RWPE1 (cell line): ENCODE measurements at places on chromosomes 6 and 20.

DNA sequence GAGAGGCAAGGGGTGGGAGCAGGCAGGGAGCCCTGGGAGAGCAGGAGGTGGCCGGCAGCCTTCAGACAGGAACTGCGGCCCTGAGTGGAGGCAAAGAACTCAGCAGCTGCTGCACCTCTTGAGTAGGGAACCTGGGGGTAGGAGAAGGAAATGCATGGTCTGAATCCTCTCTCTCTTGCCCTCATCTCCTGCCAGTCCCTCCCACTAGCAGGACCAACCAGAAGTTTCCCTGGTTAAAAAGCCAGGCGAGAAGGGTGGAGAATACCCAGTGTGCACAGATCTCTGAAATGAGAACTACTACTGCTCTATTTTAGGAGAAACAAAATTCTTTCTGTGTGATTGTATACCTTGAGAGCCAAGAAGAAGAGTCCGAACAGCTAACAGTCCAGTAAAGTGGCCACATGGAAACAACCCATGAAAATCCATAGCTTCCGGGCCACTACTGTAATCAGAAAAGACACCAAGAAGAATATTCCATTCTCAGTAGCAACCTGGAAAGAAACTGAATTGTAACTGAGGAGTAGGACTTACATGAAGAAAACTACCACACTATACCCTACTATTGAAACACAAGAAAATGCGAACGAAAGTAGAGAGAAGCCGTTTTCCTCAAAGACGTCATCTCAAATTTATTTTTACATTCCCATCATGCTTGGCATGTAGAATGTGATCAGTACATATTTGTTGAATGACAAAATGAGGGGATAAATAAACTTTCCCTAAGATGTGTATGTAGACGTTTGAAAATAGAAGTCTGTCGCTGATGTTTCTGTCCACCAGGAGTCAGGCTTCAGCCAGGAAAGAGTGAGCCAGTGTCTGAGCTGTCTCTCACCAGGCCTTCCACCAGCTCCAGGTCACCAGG, 25.6 kb downstream of the WRNIP1 start:
- DNase-seq, result peak; percentile 82

- DNase-seq, result no peak
These were observed 193.5 kb downstream of the UBE3D start for GRCh38 chr6:82872185-82872584.

GRCh38 chr6:141829566-141830360, 303.0 kb upstream of the GJE1 start:
- no peak for DNase-seq

GRCh38 chr20:53891306-53891894, 179.0 kb downstream of the BCAS1 start:
- DNase-seq, result no peak

GRCh38 chr6:166305562-166306117, 2.6 kb downstream of the PRR18 start:
- DNase-seq, result no peak

GRCh38 chr6:155861821-155862220, 406.2 kb upstream of the NOX3 start:
- DNase-seq, result no peak

- no peak for DNase-seq
These were observed 82.3 kb downstream of the YTHDF1 start for GRCh38 chr20:63133481-63134091.

DNA sequence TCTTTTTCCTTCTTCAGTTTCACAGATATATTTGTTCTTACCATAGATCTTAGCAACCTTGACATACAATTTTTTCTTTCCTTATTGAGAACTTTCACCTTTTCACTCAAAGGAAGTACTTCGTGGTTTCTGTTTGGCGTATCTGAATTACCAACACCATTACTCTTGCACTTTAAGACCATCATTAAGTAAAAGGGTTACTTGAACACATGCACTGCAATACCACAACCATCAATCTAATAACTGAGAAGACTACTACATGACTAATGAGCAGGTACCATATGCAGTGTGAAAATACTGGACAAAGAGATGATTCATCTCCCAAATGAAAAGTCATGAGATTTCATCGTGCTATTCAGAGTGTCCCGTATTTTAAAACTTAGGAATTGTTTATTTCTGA, 21.7 kb upstream of the SENP6 start:
- no peak for DNase-seq

DNA sequence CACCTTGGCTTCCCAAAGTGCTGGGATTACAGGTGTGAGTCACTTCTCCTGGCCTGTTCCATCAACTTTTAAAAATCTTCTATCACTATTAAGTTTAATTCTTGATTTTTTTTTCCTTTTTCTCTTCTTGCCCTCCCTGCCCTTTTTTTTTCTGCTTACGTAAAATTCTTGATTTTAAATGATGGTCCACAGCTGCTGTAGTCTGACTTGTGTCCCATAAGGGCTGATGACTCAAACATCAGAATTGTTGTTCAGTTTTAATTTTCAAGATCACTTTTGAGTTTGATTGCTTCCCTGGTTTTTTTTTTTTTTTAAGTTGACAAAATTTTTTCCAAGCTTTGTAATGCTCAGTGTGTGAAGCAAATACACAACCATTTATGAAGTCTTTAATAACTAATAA, 61.9 kb downstream of the CBFA2T2 start:
- DNase-seq, result no peak

- no peak for DNase-seq
These were observed 78.0 kb downstream of the SLC22A3 start for GRCh38 chr6:160426136-160426535.

- no peak for DNase-seq
These were observed 301.2 kb downstream of the LRFN2 start for GRCh38 chr6:40285996-40286395.
